ENCODE measurements at places on chromosomes 2 and 18.

- DNase-seq = no peak
These were observed 37.4 kb downstream of the AFF3 start for GRCh38 chr2:100104718-100105677.

- DNase-seq = no peak
These were observed 97.6 kb downstream of the EPB41L5 start for GRCh38 chr2:120110507-120110906.

DNA sequence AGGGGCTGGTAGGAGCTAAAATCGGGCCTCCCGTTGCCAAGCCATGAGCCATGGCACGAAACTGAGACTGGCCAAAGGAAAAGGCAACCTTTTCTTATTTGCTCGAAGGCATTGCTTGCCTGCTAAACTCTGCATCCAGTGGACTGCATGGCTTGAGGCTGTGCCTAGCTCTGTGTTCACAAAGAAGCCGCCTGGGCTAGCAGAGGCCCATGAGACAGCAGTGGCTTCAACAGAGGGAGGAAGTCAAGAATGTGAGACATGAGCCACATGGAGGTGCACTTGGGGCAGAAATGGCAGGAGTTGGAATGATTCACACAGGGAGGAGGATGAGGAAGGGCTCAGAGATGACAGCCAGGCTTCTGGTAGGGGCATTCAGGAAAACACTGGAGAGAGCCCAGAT lies 33.5 kb downstream of the TPRKB start:
- DNase-seq = no peak

DNA sequence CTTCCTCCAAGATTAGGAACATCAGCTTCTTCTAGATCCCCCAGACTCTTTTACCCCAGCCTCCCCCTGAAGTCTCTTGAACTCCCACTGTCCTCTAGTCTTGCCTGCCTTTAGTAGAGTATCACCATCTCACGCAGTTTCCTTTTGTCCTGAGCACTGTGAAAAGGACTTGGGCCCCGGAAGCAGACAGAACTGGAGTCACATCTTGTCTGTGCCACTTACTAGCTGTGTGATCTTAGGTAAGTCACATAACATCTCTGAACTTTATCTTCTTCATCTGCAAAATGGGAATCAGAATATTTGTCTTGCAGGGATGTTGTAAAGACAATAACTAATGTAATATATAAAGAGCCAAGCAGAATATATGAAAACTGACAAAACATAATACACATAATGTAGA lies 8.4 kb upstream of the TRABD2A start:
- DNase-seq = no peak

DNA sequence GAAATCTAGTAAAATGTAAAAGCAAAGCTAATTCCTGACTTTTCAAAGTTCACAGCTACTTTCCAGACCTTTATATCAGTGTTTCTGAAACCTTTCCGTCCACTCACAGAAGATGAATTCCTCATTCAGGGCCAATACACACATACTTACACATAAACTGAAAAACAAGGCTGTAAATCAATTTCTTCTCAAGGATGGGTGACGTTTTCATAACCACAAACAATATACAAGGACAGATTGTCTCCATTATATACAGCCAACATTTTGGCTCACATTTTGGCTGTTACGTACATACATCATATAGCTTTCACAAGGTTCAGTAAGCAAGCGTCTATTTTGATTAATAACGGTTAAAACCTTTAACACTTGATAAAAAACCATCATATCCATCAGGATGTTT lies 1.4 kb downstream of the RPRD1A start:
- peak; percentile 44 for DNase-seq

GRCh38 chr2:178306352-178307073 lies 112.2 kb downstream of the OSBPL6 start:
- no peak for DNase-seq
